ENCODE measurements at places on chromosomes 2 and 18.

DNA sequence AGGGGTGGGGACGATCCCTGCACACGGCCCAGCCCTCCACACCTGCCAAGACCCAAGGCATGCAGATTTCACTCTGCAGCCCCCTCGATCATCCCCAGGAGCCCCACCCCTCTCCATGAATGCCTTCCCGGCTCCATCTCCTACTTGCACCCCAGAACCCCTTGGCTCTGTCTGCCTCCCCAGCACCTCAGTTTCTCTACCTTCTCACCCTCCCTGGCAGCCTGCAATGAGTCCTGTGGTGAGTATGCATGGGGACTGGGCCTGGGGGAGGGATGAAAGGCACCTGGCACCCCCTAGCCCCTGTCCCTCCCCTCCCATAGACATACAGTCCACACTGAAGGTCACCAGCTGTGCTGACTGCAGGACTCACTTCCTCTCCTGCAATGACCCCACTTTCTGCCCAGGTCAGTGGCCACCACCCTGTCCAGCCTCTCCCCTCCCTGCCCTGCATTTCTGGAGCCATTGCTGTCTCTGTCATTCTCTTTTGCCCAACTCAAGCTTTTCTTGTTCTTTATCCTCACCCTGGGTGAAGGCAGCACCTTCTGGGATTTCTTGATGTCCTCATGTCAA is 1.0 kb downstream of the TEX51 start:
- DNase-seq, result no peak

- no peak for DNase-seq
Observed at GRCh38 chr2:101502095-101502494, 27.2 kb upstream of the RFX8 start.

GRCh38 chr2:233849607-233850271 is 4.6 kb downstream of the HJURP start:
- DNase-seq, result no peak

DNA sequence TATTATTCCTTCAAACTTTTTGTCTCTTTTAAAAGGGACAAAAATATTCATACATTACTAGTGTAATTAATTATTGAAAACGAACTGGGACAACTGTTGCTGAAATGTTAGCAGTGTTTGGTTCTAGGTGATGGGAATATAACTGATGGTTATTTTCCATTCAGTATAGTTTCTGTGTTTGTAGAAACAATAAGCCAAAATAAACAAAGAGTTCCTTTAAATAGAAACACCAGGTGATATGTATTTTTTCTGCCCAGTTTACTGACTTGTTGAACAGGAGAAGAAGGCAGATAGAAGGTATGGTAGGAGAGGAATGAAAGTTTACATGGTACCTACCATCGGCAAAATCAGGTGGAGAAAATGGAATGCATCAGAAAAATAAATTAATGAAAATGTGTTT is 74.2 kb downstream of the LYPD6B start:
- DNase-seq, result no peak

- DNase-seq, result no peak
Observed at GRCh38 chr2:20207051-20207450, 17.9 kb downstream of the SDC1 start.

GRCh38 chr2:61995515-61995914 is 90.0 kb downstream of the COMMD1 start:
- DNase-seq, result no peak

DNA sequence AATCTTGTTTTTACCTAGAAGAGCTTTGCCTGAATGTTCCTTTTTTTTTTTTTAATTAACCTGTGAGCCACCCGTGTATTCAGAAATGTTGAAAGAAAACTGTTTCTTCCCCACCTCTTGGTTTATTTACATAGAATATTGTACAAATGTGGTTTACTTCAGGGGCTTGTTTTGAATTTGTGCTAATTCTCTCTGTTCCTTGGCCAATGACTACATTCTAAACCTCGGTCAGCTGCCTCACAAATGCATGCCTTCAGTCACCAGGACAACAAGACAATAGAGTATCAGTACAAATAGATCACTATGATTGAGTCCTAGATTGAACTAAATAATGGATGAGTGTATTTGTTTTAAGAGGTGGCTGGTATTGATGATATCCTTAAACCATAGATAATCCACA is 36.0 kb downstream of the AGFG1 start:
- DNase-seq, result no peak

DNA sequence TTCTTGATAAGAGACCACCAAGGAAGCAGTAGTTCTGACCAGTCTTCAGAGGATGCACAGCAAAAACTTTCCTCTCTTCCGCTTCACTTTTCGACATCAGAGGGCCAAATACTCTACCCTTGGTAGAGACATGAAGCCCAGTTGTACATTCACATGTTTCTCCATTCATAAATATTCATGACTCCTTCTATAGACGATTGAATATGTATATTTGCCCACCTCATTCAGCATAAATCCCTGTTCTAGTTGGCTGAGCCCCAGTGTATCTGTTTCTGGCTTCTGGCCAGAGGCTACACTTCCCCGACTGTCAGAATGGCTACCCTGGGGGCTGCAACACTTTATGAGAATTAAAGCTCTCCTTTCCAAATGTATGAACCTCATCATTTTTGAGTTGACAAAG is 258.5 kb downstream of the ASXL3 start:
- DNase-seq, result no peak

DNA sequence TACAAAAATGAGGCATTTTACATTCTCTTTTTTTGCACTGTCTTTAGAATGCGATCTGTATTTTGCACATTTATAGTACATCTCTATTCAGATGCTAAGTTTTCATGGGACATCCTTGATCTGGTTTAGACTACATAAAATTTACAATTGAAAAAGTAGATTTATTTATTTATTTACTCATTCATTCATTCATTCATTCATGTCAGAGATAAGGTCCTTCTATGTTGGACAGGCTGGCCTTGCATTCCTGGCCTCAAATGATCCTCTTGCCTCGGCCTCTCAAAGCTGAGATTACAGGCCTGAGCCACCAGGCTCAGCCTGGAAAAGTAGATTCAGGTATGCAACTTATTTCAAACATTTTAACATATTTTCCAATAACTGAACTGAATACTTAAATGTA is 16.0 kb upstream of the DCTN1 start:
- no peak for DNase-seq

- no peak for DNase-seq
Observed at GRCh38 chr2:117086174-117086942, 728.1 kb upstream of the DDX18 start.

DNA sequence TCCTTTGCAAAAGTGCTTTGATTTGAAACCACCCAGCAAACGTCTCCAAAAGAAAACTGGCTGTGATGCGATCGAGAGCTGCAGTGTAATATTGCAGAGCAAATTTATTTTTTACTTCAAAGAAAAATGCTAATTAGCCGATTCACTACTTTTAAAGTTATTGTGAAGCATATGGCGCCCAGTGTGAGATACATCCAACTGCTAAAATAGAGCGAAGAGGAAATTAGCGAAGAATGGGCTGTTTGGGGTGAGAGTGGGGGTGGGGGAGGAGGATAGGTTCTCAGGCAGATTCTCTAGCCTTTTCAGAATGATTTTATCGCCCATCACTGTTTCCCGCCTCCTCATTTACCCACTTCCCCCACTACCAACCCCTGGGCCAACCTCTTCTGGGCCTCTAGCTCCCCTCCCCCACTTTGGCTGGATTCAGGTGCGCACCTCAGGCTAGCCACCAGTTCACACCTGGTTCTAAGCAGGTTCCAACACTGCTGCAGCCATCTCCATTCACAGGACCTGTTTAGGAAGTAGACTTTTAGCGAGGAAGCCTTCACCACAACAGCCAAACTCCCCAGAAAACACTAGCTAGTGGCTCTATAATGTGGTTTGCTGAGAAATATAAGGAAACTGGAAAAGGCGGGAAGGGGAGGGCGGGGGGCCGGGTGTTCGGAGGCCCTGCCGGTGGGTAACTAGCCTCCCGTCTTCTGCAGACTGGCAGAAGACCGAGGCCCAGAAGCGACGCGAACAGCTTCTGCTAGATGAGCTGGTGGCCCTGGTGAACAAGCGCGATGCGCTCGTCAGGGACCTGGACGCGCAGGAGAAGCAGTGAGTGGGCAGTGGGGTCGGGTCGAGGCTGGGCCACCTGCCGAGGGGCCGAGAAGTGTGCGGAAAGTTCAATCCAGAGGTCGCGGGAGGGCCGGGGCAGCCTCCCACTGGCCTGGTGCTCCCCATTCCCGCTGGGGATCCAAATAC is 6.0 kb upstream of the OTX1 start:
- DNase-seq, result no peak

- DNase-seq, result no peak
Observed at GRCh38 chr18:70415823-70416488, 127.1 kb downstream of the SOCS6 start.

- no peak for DNase-seq
Observed at GRCh38 chr2:160402997-160403979, 90.3 kb downstream of the RBMS1 start.

GRCh38 chr2:178403671-178404306 is 47.2 kb downstream of the PRKRA start:
- no peak for DNase-seq

GRCh38 chr18:3055186-3055728 is 42.3 kb upstream of the LPIN2 start:
- DNase-seq, result no peak

- no peak for DNase-seq
Observed at GRCh38 chr2:111116011-111116746, 4.5 kb upstream of the BCL2L11 start.

DNA sequence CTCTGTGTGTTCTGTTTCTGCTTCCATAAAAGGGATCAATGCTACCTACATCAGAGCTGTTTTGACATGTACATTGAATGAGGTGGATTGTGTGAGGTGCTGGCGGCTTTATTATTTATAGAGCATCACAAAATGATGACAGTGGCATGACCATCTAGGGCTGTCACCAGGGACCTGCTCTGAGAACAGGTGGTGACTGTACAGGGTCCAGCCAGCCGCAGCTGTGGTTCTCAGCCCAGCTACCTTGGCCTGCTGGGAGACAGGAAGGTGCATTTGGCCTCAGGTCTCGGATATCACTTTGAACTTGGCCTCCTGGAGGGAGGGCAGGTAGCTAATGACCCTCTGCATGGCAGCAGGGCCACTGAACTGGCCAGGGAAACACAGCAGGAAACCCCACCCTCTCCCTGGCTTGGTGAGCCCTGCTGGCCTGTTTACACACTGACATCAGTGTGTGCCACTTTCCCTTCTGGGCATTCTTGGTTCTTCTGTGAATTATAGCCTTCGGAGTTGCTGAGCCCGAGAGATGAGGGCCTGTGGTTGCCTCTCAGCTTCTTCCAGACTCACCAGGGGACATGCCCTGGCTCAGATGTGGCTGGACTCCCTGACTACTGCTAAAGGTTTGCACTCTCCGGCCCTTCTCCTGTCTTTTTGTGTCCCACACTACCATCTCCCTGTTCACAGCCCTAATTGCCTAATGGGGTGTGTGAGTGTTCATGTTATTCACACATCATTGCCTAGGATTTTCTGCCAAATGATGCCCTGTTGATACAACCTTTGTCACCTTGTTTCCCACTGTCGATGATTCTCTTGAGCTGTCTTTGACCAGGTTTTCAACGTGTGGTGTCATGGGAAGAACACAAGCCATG is 109.2 kb upstream of the RAB12 start:
- no peak for DNase-seq

GRCh38 chr2:128716299-128716721 is 397.6 kb upstream of the HS6ST1 start:
- no peak for DNase-seq

GRCh38 chr2:155223781-155224406 is 525.4 kb downstream of the KCNJ3 start:
- peak; percentile 25 for DNase-seq

- no peak for DNase-seq
Observed at GRCh38 chr2:204022550-204022949, 86.0 kb downstream of the ICOS start.

DNA sequence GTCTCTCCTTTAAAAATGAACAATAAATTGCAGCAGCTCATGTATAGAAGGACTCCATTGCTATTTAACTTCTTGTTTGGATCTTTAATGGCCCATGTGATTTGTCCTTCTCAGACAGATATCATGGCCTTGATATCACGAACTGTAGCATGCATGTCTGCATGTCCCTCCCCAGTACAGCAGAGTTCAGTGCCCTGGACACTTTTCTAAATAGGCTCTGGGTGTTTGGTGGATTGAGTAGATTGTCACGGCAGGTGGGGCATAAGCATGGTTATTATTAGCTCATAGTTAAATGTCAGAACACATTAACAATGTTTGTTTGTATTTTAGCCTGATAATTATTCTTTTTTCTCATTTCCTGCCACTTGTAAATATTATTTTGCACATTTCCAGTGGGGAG is 118.3 kb downstream of the LRRTM1 start:
- DNase-seq, result no peak

- no peak for DNase-seq
Observed at GRCh38 chr2:130371723-130372054, 15.8 kb downstream of the PTPN18 start.

DNA sequence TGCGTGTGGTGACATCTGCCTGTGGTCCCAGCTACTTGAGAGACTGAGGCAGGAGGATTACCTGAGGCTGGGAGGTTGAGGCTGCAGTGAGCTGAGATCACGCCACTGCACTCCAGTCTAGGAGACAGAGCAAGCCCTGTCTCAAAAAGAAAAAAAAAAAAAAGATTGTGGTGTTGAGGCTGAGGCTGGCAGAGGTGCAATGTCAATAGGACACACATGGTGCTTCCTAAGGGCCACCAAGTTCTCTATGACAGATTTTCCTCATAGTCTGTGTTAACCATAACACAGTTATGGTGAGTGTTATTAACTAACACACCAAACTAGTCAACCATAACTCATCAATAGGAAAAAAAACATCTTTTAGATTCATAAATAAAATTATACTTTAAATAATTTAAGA is 494.4 kb downstream of the TMX3 start:
- no peak for DNase-seq

DNA sequence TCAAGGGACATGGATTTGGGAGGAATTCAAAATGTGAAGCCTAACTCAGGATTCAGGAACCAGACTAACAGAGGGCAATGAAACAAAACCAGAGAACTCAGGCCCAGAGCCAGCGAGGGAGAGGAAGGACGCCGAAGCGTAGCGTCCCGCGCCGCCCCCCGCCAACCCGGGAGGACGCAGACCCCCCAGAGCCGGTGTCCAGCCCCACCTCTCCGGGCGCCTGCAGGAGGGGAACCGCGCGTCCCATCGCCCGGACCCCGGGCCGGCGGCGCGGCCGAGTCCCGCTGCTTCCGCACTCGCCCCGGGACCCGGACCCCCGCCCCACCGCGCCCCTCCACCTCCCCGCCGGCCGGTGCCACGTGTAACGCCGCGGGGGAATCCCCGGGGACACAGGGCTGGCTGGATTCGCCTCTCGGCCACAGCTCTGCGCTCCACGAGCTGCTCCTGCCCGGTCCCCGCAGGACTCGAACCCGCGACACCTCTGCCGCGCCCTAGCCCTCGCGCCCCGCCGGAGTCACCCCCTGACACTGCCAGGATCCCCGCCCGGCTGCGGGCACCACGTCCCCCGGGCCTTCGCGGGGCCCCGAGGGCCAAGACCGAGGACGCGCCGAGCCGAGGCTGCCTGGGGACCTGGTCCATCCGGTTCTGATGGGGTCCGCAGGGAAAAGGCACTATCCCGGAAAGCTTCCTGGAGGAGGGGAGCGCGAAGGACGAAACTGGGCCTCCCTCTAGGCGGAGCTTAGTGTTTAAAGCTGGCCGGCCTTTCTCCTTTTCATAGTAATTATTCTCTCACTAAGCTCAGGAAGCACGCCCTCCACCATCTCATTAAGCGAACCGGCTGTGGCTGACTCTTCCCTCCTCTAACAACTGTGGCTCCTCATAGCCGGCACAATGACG is 40.4 kb upstream of the FAM124B start:
- DNase-seq, result no peak
